GM13977 (cell line): ENCODE measurements at places on chromosomes 4 and X.

DNA sequence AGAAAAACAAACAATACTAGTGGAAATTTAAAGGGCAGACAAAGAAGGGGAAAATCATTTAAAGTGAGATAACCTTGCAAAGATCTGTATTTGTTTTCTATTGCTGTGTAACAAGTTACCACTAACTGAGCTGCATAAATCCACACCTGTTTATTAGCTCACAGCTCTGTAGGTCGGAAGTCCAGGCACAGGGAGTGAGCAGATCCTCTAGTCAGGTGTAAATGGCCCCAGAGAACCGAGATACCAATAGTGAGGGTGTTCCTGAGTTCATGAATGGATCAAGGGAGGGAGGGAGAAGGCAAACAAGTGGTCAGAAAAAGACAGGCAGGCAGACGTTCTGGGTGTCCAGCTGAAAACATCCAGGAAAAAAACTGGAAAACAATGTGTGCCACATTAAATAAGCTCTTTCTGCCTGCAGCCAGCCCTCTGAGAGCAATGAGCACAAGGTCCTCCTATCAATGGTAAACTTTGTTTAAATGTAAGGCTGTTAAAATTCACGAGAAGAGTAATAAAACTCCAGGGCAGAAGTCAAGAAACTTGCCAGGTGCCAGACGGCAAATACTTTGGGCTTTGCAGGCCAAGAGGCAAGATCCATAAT, 25.0 kb downstream of the ADGRA3 start:
- DNase-seq, result no peak

GRCh38 chrX:16868920-16869319, 1.2 kb downstream of the RBBP7 start:
- DNase-seq, result no peak

DNA sequence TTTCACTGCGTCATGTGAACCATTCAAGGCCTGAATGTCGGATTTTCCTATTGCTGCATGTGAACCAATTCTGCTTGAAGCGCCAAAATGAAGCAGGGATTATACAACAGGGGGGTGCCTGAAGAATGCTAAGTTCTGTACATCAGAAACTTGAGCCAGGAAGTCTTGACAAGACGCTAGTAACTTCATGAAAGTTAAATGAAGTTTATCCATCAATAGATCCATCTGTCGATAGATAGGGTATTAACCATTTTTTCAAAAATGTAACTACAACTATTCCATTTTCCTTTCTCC, 590 bp upstream of the NAF1 start:
- no peak for DNase-seq

DNA sequence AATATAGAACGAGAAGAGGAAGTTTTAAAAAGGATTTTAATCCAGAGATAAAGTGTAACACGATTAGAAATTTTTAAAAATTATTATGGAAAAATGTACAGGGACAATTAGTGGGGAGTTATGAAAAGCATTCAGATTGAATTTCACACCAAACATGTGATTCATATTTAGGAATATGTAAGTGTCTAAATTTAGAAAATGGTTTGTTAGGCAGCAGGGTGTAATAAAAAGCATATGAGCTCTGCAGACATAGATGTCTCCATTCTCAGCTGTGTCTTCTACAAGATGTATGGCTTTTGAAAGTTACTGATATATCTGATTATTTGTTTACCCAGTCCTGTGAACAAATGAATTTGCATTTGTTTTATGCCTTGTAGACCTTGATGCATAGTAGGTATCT, 638.9 kb upstream of the AGA start:
- no peak for DNase-seq

GRCh38 chrX:6986915-6987314, 160.6 kb upstream of the STS start:
- DNase-seq, result no peak

DNA sequence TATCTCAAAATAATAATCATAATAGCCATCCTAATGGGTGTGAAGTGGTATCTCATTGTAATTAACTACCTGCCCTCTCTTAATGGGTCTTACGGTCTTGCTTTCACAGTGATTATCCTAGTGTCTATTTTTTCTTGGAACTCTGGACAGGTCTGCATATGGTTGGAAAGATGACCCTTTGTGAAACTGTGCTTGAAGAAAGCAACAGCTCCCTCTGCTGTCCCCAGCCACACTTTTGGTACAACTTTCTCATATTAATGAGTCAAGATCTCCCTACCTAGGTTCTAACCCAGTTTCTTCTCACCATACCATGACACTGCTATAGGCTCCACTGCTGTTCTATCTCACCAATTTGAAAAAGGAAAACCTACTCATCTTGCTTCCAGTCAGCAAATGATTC, 2.4 kb downstream of the TFDP3 start:
- DNase-seq, result no peak

- DNase-seq, result no peak
These were observed 182.7 kb upstream of the PCDH7 start for GRCh38 chr4:30537456-30537855.

DNA sequence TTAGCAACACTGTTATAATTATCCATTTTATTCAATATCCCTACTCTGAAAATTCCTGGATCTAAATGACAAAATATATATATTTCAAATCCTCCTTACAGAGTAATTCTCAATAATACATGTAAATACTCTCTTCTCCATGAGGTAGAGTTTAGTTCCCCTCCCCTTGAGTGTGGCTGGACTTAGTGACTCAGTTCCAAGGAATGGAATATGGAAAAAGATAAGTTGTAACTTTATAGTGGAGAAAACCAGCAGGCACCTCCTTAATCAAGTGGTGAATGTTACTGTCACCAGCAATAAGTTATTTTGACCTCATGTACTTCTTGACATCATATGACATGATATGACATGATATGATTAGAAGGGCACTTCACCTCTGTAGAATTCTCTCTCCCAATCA, 302.0 kb downstream of the RAB28 start:
- DNase-seq, result no peak

- DNase-seq, result no peak
These were observed 467.7 kb downstream of the IL15 start for GRCh38 chr4:142104041-142104440.

DNA sequence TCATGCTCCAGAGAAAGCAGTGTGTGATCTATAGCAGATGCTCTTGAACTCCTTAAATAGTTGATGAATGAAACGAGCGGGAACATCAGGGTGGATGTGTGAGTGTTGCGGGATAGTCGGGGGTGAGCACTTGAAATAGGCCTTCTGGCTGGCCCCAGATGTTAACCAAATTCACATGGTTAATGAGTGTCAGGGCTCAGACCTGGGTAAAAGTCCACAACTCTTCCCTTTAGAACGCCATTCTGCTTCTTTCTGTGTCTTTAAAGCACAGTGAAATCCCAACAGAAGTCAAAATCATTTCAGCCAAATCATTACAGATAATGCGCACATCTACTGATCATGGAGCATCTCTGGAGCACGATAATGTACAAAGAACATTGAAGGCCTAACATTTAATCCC, 249.4 kb upstream of the BOD1L1 start:
- no peak for DNase-seq

DNA sequence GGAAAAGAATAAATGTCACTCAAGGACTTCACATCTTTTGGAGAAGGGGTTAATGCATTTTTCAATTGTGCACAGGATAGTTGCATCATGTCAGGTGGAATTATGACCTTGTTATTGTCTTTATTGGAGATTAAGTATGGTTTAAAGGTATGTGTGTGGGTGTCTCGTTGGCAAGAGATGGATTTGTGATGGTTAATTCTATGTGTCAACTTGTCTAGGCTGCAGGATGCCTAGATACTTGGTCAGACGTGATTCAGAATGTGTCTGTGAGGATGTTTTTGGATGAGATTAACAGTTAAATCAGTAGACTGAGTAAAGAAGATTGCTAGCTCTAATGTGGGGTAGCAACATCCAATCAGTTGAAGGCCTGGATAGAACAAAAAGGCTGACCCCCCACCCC, 42.2 kb upstream of the HSD17B10 start:
- no peak for DNase-seq

DNA sequence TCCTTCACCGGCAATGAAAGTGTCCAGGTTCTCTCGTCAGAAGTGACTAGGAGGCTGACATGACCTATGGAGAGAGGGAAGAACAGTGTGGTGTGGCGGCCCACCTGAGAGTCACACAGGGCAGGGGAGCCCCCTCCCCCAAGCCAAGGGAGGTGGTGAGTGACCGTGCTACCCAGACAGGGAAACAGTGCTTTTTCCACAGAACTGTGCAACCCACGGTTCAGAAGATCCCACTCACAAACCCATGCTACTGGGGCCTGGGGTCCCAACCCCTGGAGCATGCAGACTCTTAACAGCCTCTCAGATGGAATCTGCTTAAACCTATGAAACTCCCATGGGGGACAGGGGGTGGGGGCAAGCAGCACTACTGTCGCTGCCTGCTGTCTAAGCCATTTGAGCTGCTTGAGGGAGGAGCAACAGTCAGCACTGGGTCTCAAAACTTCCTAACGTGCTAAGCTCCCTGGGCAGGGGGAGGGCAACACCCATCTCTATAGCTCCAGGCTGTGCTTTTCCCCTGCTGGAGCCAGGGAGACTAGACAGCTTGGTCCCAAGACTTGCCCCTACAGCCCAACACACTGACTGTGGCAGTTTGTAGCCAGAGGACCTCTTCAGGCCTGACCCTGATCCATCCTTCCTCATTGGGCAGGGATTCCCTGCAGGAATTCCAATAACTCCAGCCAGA, 850.4 kb upstream of the AADAT start:
- no peak for DNase-seq

DNA sequence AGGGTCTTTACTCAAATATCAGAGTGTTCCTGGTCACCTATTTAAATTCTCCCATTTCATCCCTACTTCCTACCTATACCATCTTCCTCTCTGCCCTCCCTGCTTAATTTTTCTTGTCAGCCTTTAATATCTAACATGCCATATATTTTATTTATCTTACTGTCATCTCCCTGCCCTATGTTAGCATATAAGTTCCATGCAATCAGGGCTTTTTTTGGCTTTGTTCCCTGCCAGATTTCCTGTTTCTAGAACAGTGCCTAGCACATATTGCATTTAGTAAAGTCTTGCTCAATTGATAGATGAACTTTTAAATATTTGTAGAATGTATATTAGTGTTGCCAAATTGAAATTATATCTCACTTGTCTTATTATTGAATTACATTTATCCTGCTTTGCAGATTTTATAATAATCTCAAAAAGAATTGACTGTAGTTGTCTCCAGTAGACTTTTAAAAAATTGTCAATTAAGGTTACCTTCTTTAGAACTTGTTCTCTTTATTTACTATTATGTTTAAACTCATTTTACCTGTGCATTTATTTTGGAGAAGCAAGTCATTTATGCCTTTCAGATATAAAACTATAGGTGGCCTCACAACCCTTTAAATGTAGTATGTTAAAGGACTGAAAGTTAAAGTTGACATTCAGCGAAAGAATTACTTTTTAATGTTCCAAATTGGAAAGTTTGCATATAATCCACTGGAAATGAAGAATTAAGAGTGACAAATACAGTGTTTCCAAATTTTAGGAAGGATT, 108.2 kb upstream of the BMPR1B start:
- no peak for DNase-seq

GRCh38 chrX:103151799-103152198, 58.9 kb upstream of the NXF3 start:
- no peak for DNase-seq

GRCh38 chrX:18677161-18677869, 5.4 kb upstream of the RS1 start:
- no peak for DNase-seq

DNA sequence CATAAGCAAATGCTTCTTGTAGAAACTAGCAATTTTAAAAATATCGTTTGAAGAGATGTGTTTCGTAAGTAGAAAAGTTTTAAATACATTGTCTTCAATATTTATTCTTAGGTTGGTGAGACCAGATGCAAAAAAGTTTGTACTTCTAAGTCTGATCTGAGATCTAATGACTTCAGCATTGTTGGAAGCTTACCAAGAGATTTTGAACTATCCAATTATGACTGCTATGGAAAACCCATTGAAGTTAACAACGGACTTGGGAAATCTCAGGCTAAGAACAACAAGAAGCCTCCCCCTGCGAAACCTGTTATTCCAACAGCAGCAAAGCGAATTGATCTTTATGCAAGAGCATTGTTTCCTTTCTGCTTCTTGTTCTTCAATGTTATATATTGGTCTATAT, 50.2 kb upstream of the GRIA2 start:
- no peak for DNase-seq

DNA sequence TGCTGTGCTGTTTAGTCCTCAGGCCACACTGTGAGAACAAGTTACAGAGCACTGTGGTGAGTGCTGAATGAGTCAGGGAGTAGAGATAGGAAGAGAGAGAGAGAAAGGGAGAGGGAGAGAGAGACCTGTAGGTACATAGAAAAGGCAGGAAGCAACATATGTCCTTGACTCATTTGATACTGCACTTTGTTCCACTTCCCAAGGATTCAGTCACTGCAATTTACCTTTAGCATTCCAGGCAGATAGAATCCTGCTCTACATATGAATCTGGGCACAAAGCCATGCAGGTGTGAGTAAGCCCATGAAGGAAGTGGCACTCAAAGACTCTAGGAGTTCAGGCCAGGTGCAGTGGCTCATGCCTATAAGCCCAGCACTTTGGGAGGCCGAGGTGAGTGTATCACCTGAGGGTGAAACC, 1.0 kb upstream of the DAPP1 start:
- no peak for DNase-seq

DNA sequence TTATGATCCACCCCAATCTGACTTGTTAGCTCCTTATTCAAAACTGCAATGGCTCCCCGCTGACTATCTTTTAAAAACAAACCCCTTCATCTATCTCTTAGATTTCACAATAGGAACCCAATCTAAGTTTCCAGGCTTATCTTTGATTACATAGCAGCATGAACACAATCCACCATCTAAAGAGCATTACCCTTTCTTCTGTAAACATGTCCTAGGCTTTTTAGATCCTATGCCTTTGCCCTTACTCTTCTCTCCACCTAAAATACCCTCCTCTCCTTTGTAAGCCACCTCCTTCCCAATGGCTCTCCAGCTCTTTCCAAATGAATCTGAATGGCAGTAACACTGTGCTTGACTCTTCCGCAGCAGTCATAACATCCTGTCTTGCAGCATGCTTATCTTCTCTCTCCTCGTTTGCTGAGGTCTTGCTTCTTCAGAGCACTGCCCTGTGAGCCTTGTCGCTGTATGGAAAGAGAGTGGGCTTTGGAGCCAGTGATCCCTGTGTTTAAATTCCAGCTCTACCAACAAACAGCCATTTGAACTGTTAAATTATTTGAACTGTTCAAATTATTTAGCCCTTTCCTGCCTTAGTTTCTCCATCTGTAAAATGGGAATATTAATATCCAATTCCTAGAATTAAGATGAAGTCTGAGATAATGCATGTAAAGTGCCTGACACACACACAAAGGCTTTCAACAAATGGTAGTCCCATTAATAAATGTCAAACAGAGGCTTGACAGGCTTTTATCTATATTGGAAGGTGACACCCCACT, 16.2 kb upstream of the TSPAN5 start:
- DNase-seq, result no peak

- DNase-seq, result no peak
These were observed 84.8 kb upstream of the PLAC1 start for GRCh38 chrX:134743091-134743490.

GRCh38 chr4:119671205-119671604, 42.6 kb upstream of the PDE5A start:
- no peak for DNase-seq
